ENCODE measurements at places on chromosomes 1 and 21. TPM values are rescaled to one million over a fixed set of nuclear protein-coding genes. Genes with fewer than 3 reads are reported as not detected.

Gene MEF2D
- 76.1 TPM for total RNA-seq

Gene FCGR3A
- total RNA-seq: 41.2 TPM

Gene SPEN
- total RNA-seq: 52.3 TPM

Gene SLC44A3
- total RNA-seq: 3.7 TPM

Gene ASCL5
- not detected for total RNA-seq

Gene FCAMR
- not detected for total RNA-seq

Gene FAM151A
- total RNA-seq: not detected

Gene ADORA3
- total RNA-seq: 29.5 TPM

Gene BCL10
- 13.8 TPM for total RNA-seq

Gene RAB3B
- not detected for total RNA-seq

Gene PTGS2
- 16.9 TPM for total RNA-seq

Gene VASH2
- total RNA-seq: 0.14 TPM

Gene HTR6
- total RNA-seq: 0.41 TPM

Gene MECR
- 9.2 TPM for total RNA-seq

Gene USF1
- total RNA-seq: 69.4 TPM

Gene LDLRAD1
- total RNA-seq: not detected

Gene CFAP74
- total RNA-seq: not detected

Measured in thoracic aorta (tissue), 2 donors.